Fibroblast of skin of scalp (primary cell): ENCODE measurements at places on chromosomes 4 and X.

DNA sequence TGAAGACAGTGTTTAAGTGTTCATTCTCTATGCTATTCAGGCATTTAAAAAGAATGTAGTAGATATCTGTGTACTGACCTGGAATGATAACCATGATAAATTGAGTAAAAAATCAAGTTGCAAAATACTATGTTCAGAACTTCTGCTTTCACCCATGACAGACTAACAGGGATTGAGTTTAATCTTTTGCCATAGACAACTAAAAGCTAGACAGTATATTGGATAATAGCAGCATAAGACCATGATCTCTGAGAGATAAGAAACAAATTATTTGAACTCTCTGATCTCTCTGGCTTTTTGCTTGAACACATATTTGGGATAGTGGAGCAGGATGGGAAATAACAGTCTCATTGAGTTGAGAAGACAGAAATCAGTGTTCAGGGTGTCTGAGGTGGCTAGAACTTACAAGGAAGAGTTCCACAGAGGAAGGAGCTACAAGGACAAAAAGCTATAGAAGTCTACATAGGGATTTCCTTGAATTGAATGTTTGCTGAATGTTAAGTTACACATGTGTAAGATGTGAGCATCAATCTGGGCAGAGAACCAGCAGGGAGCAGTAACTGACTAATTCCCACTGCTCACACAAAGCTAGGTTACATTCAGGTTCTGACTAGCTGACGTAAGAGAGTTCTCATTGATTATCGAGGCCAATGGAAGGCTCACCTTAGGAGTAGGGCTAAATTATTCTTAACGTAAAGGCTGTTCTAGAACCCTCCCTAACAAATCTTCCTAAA, 60.4 kb downstream of the SLC30A9 start:
- DNase-seq = no peak

DNA sequence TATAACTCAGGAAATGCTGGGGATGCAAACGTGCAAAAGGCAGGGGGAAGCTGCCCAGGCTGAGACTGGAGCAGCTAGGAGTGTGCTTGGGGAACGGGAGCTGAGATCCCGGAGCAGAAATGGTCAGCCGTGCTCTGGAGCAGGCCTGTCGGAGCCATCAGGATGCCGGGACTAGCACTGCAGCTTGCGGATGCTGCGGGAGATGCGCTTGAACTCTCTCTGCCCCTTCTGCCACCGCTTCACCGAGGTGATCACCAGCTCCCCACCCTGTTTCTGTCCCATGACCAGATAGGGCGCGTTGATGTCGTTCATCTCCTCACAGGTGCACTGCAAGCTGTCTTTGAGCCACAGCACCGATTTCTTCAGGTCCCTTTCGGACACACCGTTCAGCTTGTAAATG, 7.6 kb downstream of the SFRP2 start:
- no peak for DNase-seq

DNA sequence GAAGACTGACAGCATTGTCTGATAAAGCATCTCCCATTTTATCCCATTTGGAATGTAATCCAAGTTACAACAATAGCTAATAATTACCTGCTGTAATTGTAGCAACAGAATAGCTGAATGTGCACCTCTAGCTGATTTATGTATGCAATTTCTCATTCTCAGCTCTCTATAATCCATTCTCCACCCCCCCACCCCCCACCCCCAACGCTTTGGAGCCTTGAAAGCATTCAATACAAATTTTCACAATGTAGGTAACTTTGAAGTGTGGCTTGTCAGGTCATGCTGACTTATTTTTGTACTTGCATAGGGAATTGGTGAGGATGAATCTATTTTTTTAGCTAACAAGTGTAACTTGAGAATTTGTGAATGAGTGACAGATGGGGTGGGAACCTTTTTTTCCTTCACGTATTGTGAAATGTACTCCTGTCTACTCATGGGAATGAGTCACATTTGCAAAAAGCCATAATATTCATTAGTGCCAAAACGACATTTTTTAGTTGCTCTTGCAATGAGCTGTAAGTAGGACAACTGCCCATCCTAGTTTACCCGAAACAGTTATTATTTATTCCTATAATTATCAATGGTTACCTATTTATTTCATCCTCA, 159.3 kb downstream of the PALLD start:
- DNase-seq = peak; percentile 88

- DNase-seq = no peak
These were observed 36.5 kb downstream of the OCRL start for GRCh38 chrX:129576539-129576938.

GRCh38 chrX:118637997-118638396, 89.4 kb upstream of the IL13RA1 start:
- DNase-seq = no peak

- DNase-seq = no peak
These were observed 60.4 kb downstream of the CXorf49B start for GRCh38 chrX:71823391-71824057.
